Epithelial cell of prostate (primary cell): ENCODE measurements at places on chromosomes 5 and 9.

DNA sequence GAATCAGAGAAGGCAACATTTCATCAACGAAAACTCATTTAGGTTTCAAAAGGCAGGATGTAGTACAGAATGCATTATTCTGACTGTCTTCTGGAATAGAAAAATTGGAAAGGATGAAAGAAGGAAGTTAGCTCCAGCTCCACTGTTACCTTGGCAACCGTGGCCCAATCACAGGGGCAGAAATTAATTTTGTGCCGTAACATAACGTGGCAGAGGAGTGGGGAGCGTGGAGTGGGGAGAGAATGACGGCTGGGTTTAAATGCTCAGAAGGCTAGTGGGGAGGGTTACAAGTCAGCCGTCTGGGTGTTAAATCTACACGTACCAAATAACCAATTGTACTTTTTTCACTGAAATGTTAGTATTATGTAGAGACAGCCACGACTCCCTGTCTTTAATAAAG is 32.3 kb upstream of the EQTN start:
- no peak for DNase-seq

- DNase-seq = no peak
Observed at GRCh38 chr5:103894882-103895281, 332.3 kb upstream of the NUDT12 start.

DNA sequence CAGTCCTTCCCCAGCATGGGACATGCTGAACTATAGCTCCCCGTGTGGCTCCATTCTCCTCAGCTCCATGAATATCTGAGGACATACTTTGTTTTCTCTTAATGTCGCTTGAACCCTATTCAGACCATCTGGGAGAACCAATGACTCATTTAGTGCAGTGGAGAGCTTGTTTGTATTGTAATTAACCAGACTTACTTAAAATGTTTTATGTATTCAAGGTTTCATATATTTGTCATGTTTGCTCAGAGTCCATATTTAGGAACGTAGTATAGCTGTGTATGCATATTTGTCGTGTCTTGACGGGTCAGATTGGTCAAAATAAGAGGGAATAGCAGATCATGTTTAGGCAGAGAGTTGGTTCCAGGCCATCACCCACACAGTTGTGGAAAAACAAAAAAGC is 150.1 kb upstream of the NTRK2 start:
- DNase-seq = peak; percentile 18

DNA sequence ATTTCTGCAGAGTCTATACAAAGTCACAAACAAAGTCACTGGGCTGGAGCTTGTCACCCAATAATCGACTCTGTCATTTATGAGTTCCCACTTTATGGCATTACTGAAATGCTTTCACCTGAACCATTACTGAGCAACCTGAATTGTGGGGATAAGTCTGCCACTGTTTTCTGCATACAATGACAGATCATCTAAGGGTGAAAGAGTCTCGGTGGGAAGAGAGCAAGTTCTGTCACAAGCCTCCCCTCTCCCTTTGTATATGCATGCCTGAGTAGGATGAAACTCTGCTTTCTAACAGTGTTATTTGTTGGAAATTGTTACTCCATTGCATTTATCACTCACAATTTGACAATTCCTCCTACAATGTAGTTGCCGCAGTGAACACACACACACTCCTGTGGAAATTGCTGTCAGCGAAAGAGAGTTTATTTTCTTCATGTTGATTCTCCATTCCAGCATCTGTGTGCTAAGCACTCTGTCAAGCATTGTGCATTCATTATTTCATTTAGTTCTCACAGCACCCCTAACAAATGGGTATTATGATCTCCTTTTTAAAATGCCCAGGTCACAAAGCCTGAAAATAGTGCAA is 1732.4 kb upstream of the CDH6 start:
- no peak for DNase-seq

DNA sequence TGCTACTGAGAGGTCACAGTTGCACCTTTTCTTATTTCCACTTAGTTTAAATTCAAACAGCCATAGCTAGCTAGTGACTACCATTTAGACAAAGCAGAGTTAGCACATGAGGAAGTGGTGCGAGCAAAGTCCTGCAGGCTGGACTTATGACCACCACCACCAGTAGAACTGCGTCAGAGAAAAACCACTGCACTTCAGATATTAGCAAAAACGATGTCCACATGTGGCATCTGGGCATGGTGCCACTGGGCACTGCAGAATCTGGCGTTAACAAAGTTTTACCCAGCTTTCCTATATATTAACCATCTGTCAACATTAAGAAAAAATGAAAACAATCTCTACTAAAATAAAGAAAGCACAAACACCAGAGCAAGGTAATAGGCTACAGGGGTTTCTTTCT is 80.1 kb downstream of the SPTLC1 start:
- no peak for DNase-seq

- DNase-seq = no peak
Observed at GRCh38 chr5:29247346-29248028, 1946.0 kb upstream of the CDH6 start.

DNA sequence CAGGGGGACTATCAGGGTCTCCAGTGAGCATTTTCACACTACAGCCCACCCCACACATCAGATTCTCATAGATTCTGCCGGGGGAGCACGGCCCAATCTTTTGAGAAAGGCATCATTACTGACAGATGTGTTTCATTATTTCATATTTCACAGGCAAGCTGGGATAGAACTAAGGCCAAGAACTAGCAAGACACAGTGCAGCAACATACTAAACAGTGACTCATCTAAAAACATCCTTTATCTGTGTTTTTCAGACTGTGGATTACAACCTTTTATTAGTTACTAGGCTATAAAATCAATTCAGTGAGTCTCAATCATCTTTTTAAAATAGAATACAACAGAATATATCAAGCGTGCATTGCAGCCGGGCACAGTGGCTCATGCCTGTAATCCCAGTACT is 59.8 kb downstream of the CPLANE1 start:
- DNase-seq = no peak

- DNase-seq = no peak
Observed at GRCh38 chr9:124783830-124784229, 6.9 kb downstream of the OLFML2A start.

GRCh38 chr9:126623314-126623666 is 9.6 kb downstream of the LMX1B start:
- no peak for DNase-seq

- no peak for DNase-seq
Observed at GRCh38 chr9:83623679-83624076, 735 bp downstream of the IDNK start.

DNA sequence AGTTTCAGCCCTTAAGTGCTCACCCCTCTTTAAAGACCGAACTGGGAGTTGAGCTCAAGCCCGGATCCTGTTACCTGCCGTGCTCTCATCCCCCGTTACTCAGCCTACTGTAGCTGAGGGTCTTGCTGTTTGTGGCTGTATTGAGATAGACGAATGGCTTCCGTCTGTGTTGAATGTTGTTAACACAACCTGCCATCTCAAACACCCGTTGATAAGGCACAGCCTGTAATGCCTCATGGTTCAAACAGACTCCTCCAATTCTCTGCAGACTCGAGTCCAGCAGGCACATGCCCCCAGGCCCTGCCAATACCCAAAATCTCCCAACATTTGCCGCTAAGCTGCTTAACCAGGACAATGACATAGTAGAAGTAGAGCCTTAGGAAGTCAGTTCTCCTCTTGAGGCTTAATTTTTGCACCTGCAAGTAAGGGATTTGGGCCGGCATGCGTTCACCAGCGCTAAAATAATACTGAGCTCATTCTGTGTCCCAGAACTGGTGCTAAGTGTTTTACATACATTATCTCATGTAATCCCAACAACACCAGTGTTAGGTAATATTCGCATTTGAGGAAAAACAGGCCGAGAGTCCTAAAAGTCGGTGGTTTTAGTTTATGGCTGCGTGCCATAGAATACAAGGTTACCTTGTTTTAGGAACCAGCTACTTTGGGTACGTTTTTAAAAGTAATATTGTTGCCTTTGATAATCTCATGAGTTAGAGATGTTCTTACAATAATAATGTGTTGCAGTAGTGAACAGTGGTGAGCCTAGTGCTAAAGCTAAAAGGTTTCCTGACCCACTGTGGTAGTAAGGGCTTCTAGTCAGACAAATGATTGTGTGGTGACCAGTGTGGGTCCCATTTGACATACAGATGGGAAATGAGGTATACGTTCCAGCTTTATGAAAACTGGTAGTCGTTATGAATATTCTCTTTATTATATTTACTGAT is 1.5 kb upstream of the RFX3 start:
- no peak for DNase-seq

DNA sequence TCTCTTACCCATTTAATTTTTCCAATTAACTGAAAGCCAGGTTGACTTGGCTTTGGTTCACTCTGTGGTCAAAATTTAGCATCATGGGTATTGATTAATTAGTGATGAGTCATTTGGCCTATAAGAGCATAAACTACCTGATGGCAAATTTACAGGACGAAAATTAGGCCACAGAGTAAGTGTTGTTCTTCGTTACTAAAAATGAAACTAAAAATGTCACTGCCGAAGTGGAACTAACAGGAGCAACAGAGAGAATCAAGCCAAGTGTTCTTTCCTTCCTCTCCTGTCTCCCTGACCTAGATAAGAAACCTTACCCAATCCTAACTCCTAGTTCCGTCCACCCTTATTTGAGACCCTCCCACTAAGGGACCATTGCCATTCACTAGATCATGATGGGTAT is 176.9 kb downstream of the RAB3C start:
- DNase-seq = no peak

GRCh38 chr5:57157131-57157530 is 16.7 kb upstream of the GPBP1 start:
- DNase-seq = no peak

DNA sequence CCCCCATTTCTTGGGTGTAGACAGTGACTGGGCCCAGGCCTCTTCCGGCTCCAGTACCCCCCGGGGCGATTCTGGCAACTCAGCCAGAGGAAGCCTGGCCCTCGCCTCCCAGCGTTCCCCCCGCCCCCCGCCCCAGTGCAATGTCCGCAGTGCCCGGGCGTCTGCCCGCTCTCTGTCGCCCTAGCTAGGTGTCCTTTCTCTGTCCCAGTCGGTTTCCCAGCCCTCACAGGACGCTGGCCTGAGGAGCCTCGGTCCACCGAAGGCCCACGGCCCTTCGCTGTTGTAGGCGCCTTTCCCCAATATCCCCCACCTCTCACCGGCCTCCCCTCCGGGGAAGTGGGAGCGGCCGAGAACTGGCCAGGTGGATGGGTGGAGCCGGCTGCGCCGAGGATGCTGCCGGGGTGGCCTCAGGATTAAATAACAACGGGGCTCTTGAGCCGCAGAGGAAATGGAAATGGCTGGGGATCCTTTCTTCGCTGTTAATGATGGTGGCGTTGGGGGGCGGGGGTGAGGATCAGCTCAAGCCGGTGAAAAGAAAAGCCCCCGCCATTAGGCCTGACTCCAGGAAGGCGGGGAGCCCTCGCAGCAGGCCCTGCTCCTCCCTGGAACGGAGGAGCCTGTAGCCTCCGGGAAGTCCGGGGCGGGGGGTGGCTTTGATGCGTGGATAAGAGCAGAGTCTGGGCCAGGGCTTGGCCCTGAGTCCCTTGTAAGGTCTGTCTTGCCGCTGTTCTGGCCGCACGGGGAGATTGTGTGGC is 1.1 kb upstream of the SPRY4 start:
- no peak for DNase-seq

- DNase-seq = no peak
Observed at GRCh38 chr5:112419986-112420864, 1.1 kb upstream of the EPB41L4A start.

DNA sequence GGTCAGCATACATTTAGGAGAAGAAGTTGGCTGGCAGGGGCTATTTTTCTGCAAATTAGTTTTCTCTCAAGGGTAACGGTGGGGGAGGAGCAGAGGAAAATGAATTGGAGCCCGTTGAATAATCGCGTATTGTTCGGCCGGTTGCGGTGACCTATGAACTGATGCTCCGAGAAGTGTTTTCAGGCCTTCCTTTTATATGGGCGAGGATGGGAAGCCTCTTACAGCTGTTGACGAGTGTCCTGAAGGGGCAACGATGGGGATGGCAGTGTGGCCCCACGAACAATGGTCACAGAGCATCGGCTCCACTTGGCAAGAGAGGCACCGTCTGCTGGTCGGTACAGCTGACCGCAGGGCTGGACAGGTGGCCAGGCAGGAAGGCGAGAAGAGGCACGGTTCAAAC is 400.7 kb downstream of the ZSWIM6 start:
- no peak for DNase-seq

GRCh38 chr5:55364537-55365055 is 56.8 kb downstream of the MTREX start:
- no peak for DNase-seq

DNA sequence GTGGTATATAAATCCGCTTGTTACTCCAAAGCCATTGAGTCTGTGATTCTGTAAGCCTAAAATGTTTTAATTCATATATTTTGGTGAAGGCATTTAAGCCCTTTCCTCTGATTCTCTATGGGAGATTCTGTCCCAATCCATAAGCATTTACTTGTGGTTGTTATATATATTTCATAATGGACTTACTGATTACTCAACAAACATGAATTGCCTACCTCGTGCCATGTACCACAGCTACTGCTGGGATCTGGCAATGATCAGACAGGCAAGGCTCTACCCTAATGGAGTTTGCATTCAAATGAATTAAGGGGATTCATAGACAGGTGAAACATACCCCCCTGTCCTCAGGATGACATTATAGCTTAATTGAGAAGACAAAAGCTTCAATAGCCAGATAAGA is 54.5 kb downstream of the C9orf152 start:
- no peak for DNase-seq

DNA sequence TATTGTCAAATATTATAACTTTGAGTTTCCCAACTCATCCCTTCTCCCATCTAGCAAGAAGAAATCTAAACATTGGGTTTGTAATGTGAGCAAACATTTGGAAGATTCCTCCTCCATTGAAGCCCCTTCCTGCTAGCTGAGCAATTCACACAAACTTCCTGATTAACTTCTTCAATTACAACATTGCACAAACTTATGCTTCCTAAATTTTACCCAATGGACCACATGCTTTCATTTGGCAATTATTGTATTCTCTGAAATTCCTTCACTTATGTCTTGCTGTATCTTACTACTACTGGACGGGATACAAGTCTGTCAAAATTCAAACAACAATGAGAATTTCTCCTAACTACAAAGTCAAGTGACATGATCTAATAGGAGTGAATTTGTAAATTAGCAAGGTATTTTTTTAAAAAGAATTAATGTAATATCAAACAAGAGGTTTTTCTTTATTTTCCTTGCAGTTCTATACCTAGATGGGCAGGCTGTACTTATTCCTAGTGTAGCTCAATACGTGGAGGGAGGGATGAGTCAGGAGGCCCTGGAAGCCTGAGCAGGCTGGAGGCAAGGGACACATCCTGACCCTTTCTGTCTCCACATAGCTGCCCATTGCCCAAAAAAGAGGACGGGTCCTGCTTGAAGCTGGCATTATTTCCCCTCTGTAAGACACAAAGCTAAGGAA is 11.8 kb upstream of the IFNW1 start:
- no peak for DNase-seq

- no peak for DNase-seq
Observed at GRCh38 chr5:177387405-177387804, 3.2 kb downstream of the SLC34A1 start.
